ENCODE measurements at places on chromosomes 4 and X.

GRCh38 chrX:65821721-65822496 lies 154.5 kb downstream of the MSN start:
- peak; percentile 24 for DNase-seq

- no peak for DNase-seq
Measured at GRCh38 chr4:30153427-30153826, 566.7 kb upstream of the PCDH7 start.

DNA sequence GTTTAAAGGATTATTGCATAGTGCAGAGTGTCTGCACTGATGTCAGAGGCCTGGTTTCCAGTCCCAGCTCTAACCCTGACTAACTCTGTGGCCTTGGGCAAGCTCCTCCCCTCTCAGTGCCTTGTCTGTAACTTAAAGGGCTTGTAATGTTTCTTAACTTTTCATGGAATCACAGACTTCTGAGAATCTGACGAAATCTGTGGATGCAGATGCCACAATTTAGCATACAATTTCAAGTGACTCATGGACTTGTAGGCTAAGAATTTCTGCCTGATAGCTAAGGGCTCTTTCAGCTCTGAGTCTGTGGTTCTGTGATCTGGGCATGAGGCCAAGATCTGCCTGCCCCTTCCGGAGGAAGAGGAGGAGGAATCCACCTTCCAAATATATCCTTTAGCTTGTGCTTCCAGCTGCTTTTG lies 236.9 kb downstream of the AR start:
- DNase-seq, result no peak

GRCh38 chr4:95388911-95389310 lies 159.9 kb downstream of the UNC5C start:
- DNase-seq, result no peak

DNA sequence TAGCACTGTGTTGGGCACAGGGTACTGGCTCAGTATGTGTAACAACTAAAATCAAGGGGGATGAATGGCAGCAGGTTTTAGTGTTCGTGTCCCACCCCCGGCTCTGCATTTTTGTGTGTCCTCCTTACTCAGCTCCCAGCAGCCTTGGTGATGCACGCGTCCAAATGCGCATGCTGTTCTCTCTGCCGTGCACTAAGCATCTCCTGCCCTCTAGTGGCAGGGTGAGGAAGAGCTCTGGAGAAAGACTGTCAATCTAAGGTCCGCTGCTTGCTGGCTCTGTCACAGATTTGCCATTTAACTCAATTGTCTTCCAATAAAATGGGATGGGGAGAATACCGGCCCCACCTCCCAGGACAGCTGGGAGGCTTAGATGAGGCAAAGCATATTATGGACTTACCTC lies 61.4 kb downstream of the WFS1 start:
- no peak for DNase-seq

All from activated CD4-positive, alpha-beta T cell treated with anti-CD3 and anti-CD28 coated beads for 4 hours (primary cell).